ENCODE measurements at places on chromosomes 13 and 19.

GRCh38 chr13:19927117-19927748 lies 31.3 kb upstream of the ZMYM2 start:
- DNase-seq, result no peak

DNA sequence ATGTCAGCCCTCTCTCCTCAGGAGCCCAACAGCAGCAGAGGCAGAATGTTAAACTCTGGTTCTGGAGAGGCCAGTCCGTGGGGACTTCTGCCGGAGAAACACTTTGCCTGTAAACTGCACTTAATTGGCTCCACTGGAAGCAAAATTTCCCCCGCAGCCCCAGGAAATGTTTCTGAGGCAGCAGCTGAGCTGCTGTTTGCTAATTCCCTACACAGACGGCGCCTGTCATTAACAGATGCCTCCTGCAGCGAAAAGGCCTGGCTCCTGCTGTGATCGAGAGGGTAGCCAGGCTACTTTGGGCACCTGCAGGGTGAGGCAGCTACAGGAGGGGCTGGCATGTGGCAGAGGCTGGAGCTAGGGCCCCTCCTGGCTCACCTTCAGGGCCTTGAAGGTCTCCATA lies 5.2 kb upstream of the TM6SF2 start:
- no peak for DNase-seq

GRCh38 chr19:7879836-7880235 lies 5.6 kb upstream of the PRR36 start:
- DNase-seq, result no peak

- DNase-seq, result no peak
Measured at GRCh38 chr19:54461613-54462012, 2.0 kb downstream of the LENG9 start.

GRCh38 chr19:17685451-17686022 lies 2.6 kb downstream of the UNC13A start:
- no peak for DNase-seq

- no peak for DNase-seq
Measured at GRCh38 chr13:40813667-40814454, 24.4 kb downstream of the SLC25A15 start.

GRCh38 chr19:41303954-41304353 lies 6.0 kb upstream of the CCDC97 start:
- DNase-seq, result no peak

Measured in thymus (tissue), 14 donors.